ENCODE measurements at places on chromosomes 2 and 18.

- no peak for DNase-seq
Observed at GRCh38 chr2:197890168-197890567, 85.8 kb downstream of the PLCL1 start.

DNA sequence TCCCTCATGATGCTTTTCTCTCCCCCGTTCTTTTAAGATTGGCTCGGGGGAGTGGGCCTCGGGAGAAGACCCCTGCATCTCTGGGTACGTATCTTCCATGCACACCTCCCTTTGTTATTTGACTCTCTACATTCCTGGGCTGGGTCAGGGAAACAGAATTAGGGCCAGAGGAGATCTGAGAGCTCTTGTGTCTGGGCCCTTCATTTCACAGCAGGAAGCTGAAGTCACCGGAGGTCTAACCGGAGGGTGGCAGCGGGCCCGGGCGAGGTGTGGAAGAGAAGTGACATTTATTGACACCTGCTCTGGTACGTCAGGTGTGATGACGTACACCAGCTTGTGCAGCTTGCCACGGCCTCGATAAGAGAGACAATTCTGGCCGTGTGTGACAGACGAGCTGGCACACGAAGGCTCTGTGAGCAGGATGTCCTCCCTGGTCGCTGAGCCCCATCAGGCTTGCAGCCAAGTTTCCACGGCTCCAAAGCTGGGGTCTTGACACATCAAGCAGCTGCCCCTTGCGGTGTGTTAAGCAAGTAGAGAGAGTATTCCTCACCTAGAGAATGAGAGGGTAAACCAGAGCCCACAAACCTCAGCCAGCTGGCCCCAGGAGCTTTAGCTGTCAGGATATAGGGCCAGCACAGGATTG is 30.4 kb downstream of the TOGARAM2 start:
- DNase-seq = peak; percentile 43

DNA sequence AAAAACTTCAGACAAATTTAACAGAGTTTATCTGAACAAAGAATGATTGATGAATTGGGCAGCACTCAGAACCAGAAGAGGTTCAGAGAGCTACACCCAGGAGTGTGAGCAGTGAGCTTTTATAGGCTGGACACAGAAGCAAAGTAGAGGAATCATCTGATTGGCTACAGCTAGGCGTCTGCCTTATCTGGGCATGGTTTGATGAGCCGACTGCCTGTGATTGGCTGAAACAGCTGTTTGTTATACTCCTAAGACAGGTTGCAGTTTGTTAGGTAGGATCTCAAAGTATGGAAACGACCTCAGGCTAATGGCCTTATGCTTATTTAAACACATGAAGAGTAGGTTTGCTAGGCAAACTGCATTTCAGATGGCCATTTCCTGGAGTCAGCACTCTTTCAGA is 188.9 kb downstream of the MYO1B start:
- DNase-seq = no peak

DNA sequence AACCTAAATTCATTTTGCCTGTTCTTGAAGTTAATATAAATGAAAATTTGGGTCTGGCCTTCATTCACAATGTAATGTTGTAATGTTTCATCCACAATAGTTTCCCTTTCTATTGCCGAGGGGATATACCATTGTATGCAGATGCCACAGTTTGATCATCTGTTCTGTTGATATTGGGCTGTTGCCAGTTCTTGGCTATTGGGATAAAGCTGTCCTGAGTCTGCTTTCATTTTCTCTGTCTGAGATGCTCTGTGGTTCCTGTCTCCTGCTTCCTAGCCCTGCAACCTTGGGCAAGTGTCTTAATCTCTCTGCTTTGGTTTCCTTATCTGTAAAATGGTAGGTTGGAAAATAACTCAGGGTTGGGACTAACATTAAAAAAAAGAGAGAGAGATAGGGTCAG is 25.2 kb downstream of the B3GNT2 start:
- no peak for DNase-seq

- DNase-seq = no peak
Observed at GRCh38 chr2:220279840-220280239, 652.4 kb downstream of the SLC4A3 start.

DNA sequence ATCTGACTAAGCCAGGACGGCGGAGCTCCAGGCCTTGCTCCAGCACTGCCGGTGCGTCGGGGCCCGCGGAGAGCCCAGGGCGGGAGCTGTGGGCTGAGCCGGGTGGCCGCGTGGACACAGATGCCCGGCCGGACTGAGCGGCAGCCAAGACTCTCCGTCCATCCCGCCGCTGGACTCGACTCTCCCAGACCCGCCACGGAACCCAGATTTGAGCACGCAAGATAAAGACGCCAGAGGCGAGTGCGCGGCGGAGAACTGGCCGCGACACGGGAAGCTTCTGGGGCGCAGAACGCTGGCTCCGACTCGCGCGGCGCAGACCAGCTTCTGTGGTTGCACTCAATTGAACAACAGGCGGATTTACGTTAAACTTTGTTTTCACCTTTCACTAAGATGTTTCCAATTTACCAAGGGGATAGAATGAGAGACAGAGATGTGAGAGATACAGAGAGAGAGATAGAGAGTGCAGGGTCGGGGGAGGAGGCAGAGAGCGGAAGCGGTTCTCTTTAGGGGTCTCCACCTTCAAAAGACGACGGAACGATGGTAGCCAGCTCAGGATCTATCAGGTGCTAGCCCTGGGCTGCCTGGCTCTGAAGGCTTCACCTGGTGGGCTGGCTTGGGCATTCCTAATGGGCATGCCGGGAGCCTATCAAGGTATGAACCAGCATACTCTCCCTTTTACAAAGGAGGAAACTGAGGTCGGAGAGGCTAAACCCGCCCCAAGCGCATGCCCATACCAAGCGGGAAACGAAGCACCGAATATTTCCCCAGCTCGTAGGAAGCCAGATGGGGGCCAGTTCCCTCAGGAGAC is 10.4 kb upstream of the EN1 start:
- DNase-seq = no peak

DNA sequence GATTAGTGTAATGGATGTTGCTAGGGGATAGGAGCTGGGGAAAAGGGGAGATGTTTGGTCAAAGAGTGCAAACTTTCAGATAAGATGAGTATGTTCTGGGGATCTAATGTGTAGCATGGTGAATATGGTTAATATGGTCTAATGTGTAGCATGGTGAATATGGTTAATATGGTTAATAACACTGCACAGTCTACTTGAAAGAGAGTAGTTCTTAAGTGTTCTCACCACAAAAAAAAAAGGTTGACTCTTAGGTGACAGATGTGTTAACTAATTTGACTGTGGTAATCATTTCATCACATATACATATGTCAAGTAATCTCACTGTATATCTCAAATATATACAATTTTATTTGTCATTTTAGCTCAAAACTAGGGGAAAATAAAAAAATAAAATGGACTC is 121.3 kb upstream of the CD226 start:
- no peak for DNase-seq

DNA sequence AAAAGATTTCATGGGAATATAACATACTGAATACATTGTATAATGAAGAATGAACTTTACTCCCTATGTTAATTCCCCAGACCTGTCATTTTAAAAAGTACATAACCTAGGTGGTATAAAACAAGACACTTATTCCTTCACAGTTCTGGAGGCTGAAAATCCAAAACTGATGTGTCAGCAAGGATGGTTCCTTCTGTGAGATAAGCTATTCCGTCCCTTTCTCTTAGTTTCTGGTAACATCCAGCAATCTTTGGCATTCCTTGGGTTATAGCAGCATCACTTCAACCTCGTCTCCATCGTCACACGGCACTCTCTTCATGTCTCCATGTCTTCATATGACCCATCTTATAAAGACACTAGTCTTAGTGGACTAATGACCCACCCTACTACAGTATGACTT is 93.9 kb downstream of the ASXL2 start:
- DNase-seq = no peak

DNA sequence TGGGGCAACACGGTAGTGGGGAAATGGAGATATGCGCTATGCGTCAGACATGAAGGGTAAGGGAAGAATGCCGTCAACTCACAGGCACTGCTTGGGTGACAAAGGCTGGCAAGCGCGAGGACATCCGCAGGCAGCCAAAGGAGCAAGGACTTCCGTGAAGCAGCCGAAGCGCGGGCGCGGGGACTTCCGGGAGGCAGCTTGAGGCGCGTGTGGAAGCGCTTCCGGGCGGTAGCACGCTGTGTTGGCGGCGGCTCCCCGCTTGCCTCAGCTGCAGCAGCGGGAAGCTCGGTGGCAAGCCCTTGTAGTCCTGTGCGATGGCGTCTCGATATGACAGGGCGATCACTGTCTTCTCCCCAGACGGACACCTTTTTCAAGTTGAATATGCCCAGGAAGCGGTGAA is at the start of gene PSMA8:
TSS of gene PSMA8 (plus strand) at position 218 of the 400 bp plus-strand sequence. CDS start at position 315, 97 bp downstream.
- no peak for DNase-seq

DNA sequence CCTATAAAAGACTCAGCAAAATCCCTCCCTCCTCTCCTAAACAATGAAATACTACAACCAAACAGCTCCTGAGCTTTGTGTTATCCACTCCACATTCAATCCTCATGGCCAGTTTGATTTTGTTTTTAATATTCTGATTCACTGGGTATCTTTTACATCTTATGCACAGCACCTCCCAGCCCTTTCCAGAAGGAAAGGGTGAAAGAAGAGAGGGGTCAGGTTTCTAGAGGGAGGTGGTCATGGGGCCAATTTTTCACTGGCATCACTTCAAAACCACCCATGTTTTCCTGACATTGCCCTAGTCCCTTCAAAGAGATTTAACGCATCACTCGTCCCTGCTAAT is 315.6 kb downstream of the LPIN1 start:
- no peak for DNase-seq

GRCh38 chr2:162308747-162309503 is 9.6 kb downstream of the IFIH1 start:
- DNase-seq = no peak

DNA sequence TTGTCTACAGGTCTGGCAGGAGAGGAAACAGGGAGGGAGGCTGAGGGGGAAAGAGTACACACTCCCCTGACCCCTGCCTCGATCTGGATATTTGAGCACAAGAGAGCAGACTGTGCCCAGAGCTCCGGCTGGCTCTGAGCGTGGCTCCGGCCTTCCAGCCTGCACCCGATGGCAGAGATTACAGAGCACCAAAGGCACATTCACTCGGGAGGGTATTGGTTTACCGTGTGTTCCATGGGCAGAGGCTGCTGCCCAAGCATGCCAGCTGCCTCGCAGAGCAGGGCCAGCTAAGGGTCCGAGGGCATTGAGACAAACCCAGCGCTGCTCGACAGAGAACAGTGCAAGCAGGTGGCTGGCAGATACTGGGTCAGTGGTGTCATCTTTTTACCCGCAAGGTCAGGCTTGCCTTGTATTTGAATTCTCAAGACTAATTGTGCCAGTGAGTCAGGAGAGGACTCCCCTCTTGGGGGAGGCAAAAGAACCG is 132.2 kb downstream of the TNS1 start:
- DNase-seq = no peak

DNA sequence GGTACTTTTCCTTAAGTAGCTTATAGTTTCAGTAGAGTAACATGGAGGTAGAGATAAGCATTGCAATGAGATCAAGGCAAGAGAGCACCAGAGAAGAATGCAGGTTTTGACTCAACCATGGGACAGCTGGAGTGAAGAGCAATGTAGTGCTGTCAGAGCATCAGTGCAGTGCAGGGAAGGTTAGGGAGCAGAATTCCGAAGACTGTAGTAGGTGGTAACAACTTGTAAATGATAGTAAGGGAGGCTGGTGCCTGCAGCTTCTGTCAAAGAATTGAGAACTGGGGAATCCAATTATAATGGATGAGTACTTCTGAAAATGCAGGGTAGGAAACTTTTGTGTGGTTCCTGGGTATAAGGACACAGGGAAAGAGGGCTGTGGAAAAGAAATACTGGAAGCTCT is 183.2 kb downstream of the KCNS3 start:
- no peak for DNase-seq

DNA sequence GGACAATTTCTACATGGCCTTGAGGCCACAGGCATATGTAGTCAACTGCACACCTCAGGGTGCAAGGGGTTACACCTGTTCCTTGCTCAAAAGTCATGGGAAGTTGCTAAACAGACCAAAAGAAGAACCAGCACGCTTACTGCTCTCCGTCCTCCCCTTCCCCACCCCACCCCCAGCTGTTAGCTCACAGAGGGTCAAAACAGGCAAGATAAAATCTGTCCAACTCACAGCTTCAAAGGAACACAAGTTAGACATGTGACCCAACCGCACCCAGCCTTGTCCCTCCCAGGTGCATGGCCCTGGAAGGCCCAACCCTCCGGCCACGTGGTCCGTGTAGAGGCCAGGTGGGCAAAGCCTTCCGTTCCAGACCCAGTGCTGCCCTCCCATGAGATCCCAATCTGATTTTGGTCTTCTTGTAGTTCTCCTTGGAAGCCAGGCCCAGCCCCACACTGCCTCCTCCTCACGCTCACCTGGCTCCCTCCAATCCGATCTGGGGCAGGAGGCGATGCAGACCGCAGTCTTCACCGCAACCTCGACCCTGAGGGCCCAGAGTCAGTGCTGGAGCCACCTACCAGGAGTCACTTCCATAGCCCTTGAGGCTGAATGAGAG is 14.5 kb upstream of the ASPRV1 start:
- DNase-seq = no peak

- no peak for DNase-seq
Observed at GRCh38 chr18:35854095-35854494, 118.4 kb upstream of the RMP24 start.

DNA sequence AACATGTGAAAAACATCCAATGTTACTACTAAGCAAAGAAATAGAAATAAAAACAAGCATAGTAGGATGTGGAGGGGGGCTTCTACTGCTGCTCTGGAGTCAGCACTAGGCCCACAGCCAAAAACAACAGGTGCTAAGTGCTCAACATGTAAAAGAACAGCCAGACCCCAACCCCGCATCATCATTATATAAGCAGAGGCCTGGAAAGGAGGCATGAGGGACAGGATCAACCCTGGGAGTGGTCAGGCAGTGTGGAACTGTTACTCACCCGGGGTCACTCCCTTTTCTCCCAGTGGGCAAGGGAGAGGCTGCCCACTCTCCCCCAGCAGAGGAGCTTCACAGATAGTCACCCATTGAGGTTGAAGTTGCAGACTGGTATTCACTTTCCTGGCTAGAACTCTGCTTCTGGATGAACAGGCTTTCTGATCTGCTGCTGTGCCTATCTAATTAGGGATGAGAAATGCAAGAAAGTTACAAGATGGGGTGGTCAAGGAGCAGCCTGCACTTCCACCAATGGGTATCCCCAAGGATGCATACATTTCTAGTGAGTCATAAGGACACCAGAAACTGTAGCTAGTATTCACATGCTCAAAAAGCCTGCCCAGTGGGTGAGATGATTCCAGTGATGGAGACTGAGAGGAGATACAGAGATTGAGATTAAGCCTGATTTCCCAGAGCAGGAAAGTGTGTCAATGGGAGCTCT is 480.1 kb upstream of the TCF4 start:
- DNase-seq = no peak

GRCh38 chr2:143026411-143027054 is 102.7 kb upstream of the ARHGAP15 start:
- DNase-seq = no peak

GRCh38 chr2:49577041-49577440 is 422.7 kb upstream of the FSHR start:
- DNase-seq = no peak

DNA sequence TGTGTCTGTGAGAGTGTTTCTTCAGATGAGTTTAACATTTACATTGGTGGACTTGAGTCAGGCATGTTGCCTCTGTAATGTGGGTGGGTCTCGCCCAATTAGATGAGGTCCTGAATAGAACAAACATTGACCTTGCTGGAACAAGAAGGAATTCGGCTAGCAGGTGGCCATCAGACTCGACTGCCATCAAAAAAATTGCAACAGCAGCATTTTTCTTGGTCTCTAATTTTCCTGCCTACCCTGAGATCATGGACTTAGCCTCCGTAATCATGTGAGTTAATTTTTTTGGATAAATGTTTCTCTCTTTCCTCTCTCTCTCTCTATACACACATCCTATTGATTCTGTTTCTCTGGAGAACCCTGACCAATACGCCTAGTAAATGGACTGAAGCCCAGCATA is 83.8 kb upstream of the ST6GAL2 start:
- no peak for DNase-seq
